ENCODE measurements at places on chromosomes 1 and 21. TPM values are rescaled to one million over a fixed set of nuclear protein-coding genes. Genes with fewer than 3 reads are reported as not detected.

GRCh38 chr1:68819190-68819829 lies 322.4 kb upstream of the DEPDC1 start:
- DNase-seq: no peak

DNA sequence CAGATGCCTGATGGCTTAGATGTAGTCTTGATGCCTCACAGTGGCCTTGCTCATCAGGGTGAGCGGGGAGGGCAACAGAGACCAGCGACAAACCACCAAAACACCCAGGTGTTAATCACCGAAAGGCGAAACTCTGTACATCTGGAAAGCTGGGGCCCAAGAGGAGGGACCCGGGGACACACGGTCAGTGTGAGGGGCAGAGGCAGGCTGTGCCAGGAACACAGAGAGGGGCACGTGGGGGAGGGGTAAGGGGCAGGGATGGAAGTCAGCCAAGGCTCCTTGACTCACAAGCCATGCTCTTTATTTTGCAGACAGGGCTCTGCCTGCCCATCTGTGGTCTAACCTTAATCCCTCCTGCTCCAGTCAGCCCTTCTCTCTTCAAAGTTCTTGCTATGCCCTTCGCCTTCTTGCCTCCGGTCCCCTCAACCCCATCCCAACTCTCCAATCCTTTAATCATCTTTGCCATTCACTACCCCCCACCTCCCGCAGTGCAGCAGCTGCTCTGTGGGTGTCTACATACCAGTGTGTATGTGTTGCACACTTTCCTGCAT lies 4.3 kb downstream of the MEF2D start:
- no peak for DNase-seq

GRCh38 chr1:48039088-48040054 lies 42.2 kb upstream of the TRABD2B start:
- peak; percentile 70 for DNase-seq

DNA sequence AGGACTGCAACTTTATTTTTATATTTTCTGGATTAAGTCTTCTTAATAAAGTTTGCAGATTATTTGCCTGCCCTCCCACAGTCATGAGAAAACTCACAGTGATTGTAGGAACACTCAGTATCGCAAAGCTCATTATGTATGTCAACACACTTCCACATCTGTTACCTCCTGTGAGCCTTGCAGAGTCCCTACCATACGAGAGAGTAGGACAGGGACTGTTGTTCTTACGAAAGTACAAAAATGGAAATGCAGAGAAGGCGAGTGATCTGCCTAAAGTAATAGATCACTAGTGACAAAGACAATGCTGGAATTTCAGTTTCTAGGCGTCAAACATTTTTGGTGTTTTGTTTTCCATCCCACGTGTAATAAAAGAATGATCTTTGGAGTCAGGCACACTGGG lies 131.7 kb downstream of the SYT2 start:
- no peak for DNase-seq

Gene TNNI3K
- 1.1 TPM for polyA plus RNA-seq

GRCh38 chr1:208127792-208128529 lies 116.2 kb downstream of the PLXNA2 start:
- no peak for DNase-seq

DNA sequence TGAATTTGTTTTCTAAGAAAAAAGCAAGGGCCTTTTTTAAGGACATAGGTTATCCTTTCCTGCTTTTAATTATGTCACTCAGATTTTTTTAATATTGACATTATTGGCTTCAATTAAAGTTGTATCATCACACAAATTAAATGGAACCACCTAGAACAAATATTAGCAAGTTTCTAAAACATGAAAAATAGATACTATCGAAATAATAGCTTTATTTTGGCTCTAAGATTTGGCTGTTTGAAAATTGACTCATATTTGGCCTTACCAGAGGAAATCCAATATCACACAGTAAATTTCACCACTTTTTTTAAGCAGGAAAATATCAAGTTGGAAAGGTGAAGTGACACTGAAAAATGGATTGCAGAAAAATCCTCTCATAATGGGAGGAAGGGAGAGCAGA lies 9.2 kb downstream of the DNASE2B start:
- no peak for DNase-seq

- DNase-seq: no peak
Measured at GRCh38 chr1:201468844-201469644, at the start of gene PHLDA3. PHLDA3 (minus strand) TSS chr1:201469188; CDS start chr1:201468786, 402 bp downstream.

DNA sequence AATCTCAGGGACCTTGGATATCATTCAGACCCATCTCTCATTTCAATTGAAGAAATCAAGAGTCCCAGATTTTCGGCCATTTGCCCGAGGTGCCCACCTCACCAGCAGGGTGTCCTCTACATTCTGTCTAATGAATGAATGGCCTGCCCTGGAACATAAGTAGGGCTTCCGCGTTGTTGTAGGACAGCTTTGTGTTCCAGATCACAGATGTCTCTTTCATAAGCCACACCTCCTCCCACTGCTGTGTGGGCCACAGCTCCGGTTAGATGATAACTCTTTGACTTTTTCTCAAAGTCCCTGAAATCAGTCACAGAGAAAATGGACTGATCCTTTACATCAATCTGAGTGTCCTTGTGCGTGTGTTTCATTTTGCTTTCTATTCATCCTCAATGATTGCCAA lies 144.4 kb downstream of the RGS7 start:
- no peak for DNase-seq

Gene GPR153
- 6.9 TPM for polyA plus RNA-seq

DNA sequence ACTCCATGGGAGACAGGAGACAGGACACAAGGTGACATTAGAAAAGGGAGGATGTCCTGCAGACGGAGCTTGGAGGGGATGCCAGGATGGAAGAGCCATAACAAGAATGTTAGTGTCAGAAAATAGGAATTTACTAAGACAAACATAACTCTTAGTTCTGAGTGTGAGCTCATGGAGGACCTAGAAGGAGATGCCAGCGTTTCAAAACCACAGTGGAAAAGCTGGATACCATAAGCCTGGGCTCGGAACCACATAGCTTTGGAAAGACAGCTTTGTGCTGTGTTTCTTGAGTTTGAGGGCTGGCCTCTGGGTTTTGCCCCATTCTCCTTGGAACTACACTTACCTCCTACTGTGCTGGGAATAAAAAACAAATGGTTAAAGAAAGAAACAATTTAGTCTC lies 128.4 kb downstream of the S1PR1 start:
- DNase-seq: no peak

Measured in renal cortex interstitium (tissue), 15 donors.